Uterine smooth muscle cell (primary cell): ENCODE measurements at places on chromosomes 16 and 17. TPM values are rescaled to one million over a fixed set of nuclear protein-coding genes. Genes with fewer than 3 reads are reported as not detected.

HID1 gene
- total RNA-seq = 0.44 and 0.75 TPM in 2 replicates

SF3B3 gene
- 141 and 206 TPM in 2 replicates for total RNA-seq

AOC2 gene
- 0.33 and 0.75 TPM in 2 replicates for total RNA-seq

WNT9B gene
- not detected in 2 replicates for total RNA-seq
